Large intestine (tissue), 12 donors: ENCODE measurements at places on chromosomes 1 and 21.
A peak's percentile ranks its signal among the peaks of the same experiment; 100 is the strongest.

DNA sequence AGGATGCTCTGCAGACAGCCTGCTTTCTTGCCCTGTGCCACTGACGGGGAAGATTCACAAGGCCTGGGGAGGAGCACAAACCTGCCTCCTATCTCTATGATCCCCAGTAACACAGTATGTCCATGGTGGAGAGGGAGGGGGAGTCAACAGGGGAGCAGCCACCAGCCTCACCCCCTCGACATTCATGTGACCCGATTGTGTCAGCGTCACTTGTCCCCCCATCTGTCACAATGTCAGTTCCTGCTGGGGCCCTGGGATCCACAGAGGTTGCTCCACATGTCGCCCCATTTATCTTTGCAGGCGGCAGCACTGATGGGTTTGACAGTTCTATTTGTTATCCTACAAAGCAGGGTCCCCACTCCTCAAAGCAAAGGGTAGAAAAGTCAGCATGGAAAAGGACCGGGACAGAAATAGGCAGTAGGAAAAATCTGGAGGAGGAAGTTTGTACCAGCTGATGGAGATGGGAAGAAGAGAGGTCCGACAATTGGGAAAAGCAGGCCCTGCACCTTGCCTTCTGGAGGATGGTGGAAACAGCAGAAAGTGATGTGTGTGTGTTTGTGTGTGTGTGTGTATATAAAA, 130.9 kb downstream of the SEC16B start:
- no peak for DNase-seq

- DNase-seq, result no peak
Observed at GRCh38 chr1:115461526-115461925, 123.5 kb upstream of the NGF start.

- no peak for DNase-seq
Observed at GRCh38 chr1:13948888-13949391, 249.0 kb downstream of the PRDM2 start.

DNA sequence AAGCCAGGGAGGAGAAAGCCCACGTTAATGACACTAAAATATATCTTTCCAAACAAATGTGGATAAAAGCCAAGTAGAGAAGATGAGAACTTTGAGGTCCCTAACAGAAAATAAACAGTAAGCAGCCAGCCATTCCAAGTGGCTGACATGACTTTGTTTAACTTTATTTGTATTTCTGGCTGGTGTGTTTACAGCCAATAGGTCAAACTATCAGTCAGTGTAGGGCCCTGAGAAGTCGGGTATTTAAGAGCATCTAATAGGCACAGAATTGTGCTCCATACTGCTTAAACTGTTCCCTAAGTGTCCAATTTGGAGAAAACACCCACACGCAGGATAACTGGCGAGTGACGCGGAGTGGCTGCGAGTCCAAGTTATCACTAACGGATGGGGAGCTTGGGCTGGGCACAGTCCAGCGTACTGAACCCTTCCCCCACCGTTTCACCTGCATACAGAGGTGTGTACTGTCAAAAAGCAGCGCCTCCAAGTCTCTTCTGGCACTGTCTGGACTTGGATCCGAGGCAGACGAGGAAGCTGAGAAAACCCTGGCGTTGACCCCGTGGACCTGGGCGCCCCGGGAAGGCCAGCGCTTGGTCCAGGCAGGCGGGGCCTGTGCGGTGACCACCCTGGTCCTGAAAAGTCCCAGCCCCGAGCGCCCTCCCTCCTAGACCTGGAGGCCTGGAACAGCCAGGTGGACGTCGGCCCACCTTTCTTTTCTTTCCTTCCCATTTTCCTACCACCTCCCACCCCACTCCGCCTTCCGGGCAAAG, 662 bp upstream of the LGALS8 start:
- peak; percentile 77 for DNase-seq

- DNase-seq, result no peak
Observed at GRCh38 chr1:34060901-34061415, 104.1 kb downstream of the CSMD2 start.

DNA sequence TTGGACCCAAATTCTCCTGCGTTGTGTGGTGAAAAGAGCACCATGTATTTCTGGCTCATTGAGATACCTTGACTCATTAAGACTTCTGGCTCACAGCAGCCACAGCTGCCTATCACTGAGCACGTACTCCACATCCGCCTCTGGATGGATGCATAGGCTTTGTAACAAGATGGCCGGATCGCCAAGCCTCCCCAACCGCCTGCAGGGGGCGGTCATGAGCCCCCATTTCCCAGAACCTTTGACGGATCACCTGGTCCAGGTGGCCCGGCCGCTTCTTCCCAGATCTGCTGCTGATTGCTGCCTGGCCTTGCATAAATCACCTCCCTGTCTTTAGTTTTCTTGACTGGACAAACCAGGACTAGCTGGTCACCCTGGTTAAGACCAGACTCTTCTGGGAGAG, 156.5 kb upstream of the KLHDC7A start:
- DNase-seq, result no peak

GRCh38 chr1:66012106-66012784, 219.6 kb downstream of the PDE4B start:
- DNase-seq, result no peak

- no peak for DNase-seq
Observed at GRCh38 chr1:26164861-26165842, 3.6 kb downstream of the C1orf232 start.

- DNase-seq, result peak; percentile 98
Observed at GRCh38 chr1:6471970-6472368, 6.0 kb upstream of the TNFRSF25 start.
